ENCODE measurements at places on chromosomes 7 and 10. TPM values are rescaled to one million over a fixed set of nuclear protein-coding genes. Genes with fewer than 3 reads are reported as not detected.

DNA sequence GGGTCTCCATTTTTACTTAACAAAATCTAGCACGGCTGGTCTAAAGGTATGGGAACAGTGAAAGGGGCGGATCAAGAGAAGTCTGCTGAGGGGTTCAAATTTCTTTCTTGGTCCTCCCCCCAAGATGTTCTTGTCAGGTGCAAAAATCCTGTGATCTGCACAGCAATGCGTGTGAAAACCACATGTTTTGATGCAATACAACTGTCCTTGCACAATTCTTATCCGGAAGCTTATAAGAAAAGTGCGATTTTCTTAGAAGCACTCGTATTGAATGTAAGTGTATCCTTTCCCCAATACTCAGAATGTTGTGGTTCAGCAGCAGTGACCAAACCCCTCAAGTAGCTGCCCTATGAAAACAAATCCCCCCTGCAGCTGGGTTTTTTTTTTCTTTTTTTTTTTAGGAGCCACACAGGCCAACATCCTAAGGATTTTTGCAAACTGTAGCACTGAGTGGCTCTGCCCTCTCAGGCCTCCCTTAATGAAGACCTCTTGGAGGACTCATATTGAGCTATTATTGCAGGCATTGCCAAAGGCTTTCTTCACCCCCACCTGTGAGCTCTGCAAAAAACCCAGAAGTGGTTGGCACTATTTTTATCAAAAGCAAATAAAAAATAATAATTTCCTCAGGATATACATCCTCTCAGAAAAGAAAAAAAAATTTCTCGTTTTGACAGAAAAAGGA lies 151.9 kb upstream of the ITGB1 start:
- no peak for DNase-seq

- DNase-seq, result no peak
Measured at GRCh38 chr7:79211724-79212123, 241.7 kb downstream of the MAGI2 start.

DNA sequence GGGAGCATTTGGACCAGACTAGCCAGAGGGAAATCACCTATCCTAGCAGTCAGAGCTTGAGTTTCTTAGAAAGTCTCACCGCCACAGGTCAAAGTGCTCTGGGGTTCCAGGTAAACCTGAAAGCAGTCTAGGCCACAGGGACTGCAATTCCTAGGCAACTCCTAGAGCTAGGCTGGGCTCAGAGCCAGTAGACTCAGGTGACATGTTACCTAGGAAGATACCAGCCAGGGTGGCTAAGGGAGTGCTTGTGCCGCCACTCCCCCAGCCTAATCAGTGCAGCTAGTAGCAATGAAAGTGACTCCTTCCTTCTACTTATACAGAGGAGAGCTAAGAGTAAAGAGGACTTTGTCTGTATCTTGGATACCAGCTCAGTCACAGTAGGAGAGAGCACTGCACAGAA lies 348.7 kb upstream of the HPS1 start:
- DNase-seq, result no peak

The SPOCK2 gene
- total RNA-seq, result 4.8 TPM

DNA sequence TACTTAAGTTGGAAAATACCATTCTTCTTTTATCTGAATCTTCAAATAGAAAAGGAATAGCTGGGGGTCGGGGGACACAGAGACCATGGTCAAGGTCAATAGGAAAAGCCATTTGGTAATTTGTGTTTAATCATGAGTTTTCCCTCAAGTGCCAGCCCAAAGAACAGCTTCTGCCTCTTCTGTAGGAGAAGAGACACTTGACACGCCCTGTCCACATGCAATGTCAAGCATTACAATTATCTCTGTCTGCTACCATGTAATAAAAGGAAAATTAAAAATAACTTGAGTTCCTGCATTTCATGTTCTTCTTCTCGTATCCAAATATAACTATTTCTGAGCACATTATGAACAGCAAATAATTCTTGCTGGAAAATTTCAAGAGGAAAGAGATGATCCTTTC lies 241.7 kb downstream of the IPMK start:
- DNase-seq, result no peak

The GJC3 gene
- total RNA-seq, result not detected

- no peak for DNase-seq
Measured at GRCh38 chr10:133405272-133405671, 11.3 kb downstream of the MTG1 start.

DNA sequence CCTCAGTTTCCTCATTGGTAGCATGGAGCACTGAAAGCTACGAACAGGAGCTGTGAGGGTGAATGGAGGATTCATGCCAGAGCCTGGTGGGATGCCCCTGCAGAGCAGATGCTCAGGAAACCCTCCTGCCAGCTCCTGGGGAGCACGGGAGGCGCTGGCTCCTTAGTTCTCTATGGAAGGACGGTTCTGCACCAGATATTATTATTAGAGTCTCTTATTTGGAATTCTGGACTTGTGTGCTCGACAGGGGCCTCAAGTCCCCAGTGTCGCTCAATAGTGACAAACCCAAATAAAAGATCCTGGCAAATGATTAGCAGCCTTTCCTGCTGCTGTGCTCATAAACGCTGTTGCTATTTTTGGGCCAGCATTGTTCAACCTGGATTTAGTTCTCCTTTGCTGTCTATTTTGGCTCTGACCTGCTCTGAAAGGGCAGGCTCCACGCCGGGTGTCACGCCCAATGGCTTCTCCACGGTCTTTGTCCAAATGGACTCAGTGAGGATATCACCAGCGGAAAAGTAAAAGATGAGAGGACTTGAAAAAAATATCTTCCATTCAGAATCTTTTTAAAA lies 23.0 kb upstream of the KLF6 start:
- no peak for DNase-seq

The COPS6 gene
- total RNA-seq, result 182 TPM

The TRPV5 gene
- total RNA-seq, result not detected

GRCh38 chr7:45884136-45884535 lies 4.2 kb upstream of the IGFBP1 start:
- DNase-seq, result no peak

The CYP3A4 gene
- 0.15 TPM for total RNA-seq

Measured in Panc1 (cell line).